Stimulated activated naive CD4-positive, alpha-beta T cell treated with Interleukin-2 at 50 U/mL for 16 hours (primary cell): ENCODE measurements at places on chromosomes 7 and 10.

DNA sequence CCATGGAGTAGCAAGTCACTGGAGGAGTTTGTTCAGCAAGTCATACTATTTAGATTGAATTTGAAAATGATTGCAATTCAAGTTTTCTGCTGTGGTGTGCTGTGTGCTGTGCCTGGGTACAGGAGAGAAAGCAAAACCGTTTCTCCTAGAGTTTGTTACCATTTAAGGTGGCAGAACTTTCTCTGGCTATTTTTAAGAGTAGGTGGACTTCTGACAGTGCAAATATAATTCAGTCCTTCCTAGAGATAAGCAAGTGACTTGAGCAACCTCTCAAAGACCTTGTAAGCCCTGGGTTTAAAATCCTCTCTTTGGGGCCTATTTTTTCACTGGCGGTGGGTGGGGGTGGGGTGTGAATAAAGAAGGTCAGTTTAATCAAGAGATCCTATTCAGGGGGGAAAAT, 42.9 kb upstream of the FGL2 start:
- no peak for DNase-seq

DNA sequence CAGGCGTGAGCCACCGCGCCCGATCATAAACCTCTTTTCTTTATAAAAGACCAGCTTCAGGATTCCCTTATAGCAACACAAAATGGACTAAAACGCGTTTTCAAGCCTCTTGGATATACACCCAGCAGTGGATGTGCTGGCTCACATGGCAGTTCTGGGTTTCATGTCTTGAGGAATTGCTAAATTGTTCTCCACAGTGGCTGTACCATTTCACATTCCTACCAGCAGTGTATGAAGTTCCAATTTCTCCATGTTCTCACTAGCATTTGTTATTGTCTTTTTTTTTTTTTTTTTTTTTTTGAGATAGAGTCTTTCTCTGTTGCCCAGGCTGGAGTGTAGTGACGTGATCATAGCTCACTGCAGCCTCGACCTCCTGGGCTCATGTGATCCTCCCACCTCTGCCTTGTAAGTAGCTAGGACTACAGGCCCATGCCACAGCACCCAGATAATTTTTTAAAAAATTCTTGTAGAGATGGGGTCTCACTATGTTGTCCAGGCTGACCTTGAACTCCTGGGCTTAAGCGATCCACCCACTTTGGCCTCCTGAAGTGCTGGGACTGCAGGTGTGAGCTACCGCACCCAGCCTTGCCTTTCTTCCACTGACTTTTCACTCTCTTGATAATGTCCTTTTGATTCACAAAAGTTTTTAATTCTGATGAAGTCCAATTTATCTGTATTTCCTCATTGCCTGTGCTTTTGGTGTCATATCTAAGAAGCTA, 17.4 kb downstream of the TECPR1 start:
- no peak for DNase-seq

DNA sequence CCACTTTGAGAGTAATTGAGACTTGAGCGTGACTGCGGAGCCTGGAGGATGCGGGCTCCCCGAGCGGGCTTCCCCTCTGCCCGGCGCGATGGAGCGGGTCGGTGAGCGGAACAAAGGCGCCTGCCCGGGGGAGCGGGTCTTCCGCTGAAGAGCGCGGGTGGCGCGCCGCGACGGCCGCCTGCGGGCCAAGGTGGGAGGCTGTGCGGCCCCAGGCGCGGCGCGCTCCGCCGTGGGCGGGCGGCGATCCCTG, at the start of gene GALNT17:
Gene GALNT17, plus strand, starts transcription at position 18 of the 250 bp plus-strand sequence.
- no peak for DNase-seq

DNA sequence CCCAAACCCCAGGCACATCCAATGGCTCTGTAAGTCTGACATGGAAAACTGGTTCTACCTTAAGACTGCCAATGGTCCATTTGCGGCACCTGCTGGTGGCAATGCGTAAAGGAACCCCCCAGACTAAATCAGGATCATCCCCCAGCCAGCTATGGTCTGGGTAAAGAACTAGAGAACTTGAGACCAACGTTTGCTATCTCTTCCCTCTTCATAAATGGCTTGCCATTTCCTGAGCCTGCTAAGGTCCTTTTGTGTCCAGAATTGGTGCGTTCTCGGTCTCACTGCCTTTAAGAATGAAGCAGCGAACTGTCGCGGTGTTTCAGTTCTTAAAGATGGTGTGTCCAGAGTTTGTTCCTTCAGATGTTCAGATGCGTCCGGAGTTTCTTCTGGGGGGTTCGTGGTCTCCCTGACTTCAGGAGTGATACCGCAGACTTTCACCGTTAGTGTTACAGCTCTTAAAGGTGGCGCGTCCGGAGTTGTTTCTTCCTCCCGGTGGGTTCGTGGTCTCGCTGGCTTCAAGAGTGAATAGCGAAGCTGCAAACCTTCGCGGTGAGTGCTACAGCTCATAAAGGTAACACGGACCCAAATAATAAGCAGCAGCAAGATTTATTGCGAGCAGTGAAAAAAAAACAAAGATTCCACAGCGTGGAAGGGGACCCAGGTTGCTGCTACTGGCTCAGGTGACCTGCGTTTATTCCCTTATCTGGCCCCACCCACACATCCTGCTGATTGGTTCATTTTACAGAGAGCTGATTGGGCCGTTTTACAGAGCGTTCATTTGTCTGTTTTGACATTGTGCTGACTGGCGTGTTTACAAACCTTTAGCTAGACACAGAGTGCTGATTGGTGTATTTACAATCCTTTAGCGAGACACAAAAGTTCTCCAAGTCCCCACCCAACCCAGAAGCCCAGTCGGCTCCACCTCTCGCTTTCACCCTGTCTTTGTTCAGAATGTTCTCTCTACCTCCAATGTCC, 95.4 kb downstream of the ELMO1 start:
- peak; percentile 66 for DNase-seq

GRCh38 chr10:47026301-47027107, 115.3 kb downstream of the PTPN20 start:
- no peak for DNase-seq

- DNase-seq: no peak
These were observed 52.1 kb downstream of the FAM53B start for GRCh38 chr10:124692100-124692446.

- no peak for DNase-seq
These were observed 453 bp upstream of the GALNT17 start for GRCh38 chr7:71131256-71132126.

GRCh38 chr10:132488231-132488821, 49.3 kb upstream of the INPP5A start:
- DNase-seq: no peak

DNA sequence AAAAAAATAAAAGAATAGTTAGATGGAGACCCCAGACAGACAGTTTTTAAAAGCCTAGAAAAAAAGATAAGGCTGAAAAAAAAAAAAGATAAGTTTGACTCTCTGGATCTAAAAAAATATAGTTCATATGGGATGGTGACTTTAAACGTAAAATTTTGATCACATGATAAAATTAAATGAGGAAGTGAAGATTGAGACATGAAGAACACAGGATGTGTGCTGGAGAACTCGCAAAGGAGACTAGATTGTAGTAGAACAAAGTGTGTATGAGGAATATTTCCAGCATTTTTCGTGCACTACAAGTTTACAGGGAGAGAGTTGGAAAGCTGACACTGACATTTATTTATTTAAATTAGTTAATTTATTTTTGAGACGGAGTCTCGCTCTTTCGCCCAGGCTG, 286.4 kb downstream of the PRPF18 start:
- no peak for DNase-seq

DNA sequence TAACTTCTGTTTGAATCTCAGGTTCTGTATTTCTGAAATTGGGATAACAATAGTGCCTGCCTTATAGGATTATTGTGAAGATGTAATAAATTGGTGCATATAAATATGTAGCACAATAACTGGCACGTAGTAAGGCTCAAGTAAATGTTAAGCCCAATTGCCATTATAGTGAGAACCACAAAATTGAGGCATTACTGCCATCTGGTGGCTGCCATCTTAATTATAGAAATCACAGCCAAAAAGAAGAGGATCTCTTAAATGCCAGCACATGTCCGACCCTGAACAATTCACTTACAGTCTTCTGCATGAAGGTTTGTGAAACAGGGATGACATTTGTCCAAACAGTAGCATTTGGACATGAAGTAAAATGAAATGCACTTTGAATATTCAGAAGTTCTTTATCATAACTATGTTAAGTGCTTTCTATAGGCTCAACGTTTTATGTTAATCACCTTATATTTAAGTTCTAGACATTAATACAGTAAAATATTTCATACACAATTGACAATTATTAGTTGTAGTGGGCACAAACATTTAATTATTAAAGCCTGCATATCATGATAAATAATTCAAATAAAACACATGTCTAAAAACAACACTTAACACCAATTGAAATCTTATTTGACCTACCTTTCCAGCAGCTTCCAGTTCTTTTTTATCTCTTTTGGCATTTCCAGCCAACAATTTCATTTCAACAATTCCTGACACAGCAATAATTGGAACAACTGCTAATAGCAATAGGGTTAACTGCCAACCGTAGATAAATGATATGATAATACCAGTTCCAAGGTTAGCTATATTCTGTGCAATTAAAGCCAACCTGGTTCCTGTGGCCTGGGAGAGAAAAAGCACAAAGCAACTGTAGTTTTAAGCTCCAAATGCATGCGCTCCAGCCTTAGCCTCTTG, 58.5 kb downstream of the ABCB4 start:
- peak; percentile 37 for DNase-seq

- DNase-seq: no peak
These were observed 26.0 kb downstream of the KLHDC10 start for GRCh38 chr7:130096243-130096827.

DNA sequence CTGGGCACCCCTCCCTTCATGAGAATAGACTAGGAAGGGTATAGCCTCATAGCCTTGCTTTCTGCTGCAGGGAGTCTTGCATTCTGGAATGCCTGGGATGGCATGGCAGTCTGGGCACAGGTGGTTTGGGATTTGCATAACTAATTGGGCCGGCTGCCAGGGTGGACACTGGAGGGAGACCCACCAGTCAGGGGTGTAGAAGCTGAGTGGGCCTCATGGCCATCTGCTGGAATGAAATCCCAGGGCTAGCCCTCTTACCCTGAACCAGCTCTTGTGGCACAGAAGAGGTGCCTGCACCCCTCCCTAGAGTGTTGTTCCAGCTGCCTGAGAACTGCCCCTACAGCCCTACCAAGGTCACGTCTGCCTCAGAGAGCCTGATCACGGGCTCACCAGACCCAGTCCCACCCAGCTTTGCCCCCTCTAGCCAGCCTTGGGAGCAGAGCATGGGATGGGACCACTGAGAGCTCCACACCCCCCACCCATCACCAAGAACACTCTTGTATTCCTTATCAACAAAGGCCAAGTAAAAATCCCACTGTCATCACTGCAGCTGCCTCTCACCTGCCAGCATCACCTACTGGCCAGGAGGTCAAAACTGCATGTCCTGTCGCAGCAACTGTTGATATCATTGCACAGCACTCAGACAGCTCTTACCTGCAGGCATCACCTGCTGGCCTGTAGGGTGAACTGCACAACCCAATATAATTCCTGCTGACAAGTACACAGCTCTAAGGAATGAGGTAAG, 148.9 kb downstream of the ZEB1 start:
- DNase-seq: no peak

GRCh38 chr7:84248843-84249242, 54.3 kb upstream of the SEMA3A start:
- DNase-seq: no peak

- DNase-seq: no peak
These were observed 134.8 kb upstream of the SEMA3C start for GRCh38 chr7:81053623-81054022.

- DNase-seq: no peak
These were observed 916 bp downstream of the LAMB1 start for GRCh38 chr7:108001764-108002725.

DNA sequence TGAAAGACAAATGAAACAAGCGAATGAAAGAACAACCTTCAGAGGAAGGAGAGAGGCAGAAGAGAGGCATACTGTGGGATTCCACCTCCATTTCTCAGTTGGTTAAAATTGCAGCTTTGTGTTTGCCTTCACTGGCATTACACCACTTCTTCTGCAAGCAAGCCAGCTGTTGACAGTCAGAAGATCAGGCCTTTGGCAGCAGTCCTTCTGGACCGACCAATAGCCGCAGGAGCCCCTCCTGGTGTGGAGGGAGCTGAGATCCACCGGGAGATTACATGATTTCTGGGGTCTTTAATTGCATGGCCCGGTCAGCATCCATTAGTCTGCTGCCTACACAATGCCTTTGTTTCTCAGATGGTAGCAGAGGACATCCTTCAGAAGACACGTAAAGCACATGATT, 206.7 kb downstream of the ADAM12 start:
- no peak for DNase-seq

DNA sequence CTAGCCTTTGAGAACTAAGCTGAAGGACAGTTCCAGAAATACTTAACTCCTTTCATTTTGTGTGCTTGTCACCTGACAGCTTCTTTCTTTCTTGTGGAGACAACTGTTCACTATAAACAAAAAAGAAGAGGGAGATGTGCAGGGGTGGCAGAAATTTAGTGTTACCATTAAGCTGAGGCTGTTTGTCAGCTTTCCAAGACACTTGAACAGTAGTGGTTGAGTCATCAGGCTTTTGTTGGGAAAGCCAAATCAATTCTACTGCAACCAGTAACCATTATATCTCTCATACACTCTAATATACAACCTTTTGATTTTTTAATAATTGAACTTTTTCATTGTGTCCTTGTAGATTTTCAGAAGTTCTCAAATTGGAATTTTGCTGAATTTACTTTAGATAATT, 75.3 kb downstream of the POLL start:
- DNase-seq: no peak

- no peak for DNase-seq
These were observed 37.7 kb upstream of the ITGB1 start for GRCh38 chr10:32995751-32996150.

DNA sequence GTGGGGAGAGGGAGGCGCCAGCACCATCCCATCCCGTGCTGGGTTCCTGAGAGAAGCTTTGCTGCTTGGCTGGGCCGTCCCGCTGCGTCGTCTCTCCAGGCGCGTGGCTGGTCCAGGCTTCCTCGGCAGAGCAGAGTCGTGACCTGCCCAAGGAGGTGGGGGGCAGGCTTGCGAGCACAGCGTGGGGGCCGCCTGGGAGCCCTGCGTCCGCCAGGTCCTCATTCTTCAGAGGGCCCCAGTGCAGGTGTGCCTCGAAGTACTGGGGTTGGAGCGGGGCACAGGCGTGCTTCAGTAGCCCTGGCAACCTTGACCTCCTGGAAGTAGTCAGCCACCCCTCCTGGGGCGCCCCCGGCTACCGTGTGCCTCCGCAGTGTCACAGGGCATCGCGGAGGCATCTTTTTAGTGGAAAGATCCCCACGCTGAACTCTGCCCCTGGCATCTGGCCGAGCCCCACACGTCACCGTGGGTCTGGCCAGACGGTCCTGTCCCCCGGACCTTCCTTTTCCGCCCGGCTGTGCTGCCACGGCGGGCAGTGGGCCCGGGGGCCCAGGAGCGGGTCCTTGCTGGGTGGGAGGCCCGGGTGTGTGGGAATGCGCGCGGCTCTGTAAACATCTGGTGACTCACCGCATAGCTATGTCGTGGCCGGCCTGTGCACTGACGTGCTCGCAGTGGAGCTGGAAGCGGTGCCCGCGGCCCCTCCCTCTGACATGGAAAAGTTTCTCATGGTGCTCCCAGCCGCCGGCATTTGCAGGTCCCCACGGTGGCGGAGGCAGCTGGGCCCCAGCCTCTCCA, 6.4 kb downstream of the MAFK start:
- no peak for DNase-seq
